Memory B cell (primary cell): ENCODE measurements at places on chromosomes 6 and 20.
A peak's percentile ranks its signal among the peaks of the same experiment; 100 is the strongest.

GRCh38 chr20:6583134-6583738, 184.2 kb upstream of the BMP2 start:
- no peak for DNase-seq

- no peak for DNase-seq
Measured at GRCh38 chr20:46713957-46714834, 4.7 kb downstream of the SLC2A10 start.

DNA sequence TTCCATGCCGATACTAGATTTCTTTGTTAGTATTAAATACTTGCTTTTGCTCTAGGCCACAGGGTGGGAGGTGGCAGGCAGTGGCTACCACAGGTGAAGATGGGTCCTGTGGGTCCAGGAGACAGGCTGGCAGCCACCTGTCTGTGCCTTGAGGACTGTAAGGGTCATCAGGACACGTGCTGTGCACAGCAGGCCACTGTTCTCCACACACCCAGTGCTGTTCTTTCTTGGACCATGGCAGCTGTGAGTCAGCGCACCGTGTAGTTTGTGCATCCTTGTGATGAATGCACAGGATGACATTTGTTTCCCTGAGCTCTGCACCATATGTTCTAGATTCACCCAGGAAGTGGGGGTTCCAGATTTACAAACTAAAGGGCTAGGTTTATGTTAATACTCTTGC, 317.0 kb downstream of the ZFAND3 start:
- DNase-seq, result no peak

- DNase-seq, result no peak
Measured at GRCh38 chr6:121223930-121224329, 110.3 kb downstream of the TBC1D32 start.

GRCh38 chr20:3045042-3045815, 623 bp upstream of the MRPS26 start:
- DNase-seq, result peak; percentile 37

- DNase-seq, result no peak
Measured at GRCh38 chr20:17029698-17030097, 197.1 kb upstream of the PCSK2 start.

DNA sequence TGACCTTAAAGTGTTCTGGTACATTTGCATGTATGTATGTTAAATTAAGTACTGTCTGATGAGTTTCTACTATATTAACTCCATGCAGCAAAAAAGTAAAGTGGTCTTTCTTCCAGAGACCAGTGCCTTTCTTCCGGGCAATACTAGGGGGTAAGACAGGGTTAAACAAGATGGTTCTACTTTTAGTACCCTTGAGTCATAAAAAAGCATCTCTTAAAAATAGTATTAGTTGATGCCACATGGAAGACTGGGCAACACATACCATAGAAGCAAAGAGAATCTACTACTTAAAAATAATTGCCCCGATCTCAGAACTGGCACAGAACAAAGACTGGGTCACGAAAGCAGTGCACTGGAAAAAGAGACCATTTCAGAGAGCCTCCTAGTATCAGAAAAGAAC, 66.2 kb downstream of the SESN1 start:
- DNase-seq, result no peak
